Kidney (tissue), 22 donors: ENCODE measurements at places on chromosomes 13 and 19. TPM values are rescaled to one million over a fixed set of nuclear protein-coding genes. Genes with fewer than 3 reads are reported as not detected.
A peak's percentile ranks its signal among the peaks of the same experiment; 100 is the strongest.

ZNF850 gene
- 0.09 TPM for polyA plus RNA-seq

EXOC3L2 gene
- 15.4 TPM for polyA plus RNA-seq

KLK15 gene
- polyA plus RNA-seq = 2.7 TPM

FUT3 gene
- 6.5 TPM for polyA plus RNA-seq

ZNF284 gene
- polyA plus RNA-seq = 1.2 TPM

CBARP gene
- polyA plus RNA-seq = 1.0 TPM

GPR4 gene
- 6.8 TPM for polyA plus RNA-seq

PTOV1 gene
- 235 TPM for polyA plus RNA-seq

CFAP97D2 gene
- polyA plus RNA-seq = not detected

CEACAM19 gene
- 5.5 TPM for polyA plus RNA-seq

OVOL3 gene
- polyA plus RNA-seq = not detected

DNA sequence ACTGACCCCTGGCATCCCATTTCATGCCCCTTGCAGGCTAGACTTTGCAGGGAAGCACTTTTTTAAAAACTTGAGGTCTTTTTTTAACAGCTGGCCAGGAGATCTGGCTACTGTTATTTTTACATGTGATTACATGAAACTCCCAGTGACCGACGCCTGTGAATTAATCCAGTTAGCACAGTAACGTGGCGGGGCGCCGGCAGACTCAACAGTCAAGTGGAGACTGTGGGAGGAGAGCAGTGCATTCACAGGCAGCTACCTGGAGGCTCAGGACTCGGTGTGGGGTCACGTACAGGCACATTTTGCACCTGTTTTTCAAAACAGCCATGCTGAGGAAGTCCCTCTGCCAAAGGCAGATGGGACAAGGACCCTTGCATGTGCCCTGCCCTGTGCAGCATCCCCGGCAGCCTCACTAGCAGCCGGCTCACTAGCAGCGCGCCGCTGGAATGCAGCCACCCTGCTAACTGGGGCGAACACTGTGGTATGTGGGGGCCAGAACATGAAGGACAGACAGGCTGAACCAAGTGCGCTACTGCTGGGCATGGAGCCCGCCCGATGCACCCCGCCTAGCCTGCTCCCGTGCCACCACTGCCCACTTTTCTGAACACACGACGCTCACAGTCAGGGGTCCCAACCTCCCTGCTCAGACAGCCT, 18.7 kb downstream of the CAPS start:
- H3K4me1 ChIP-seq = no peaks in the 10 kb centered on the region
- H3K27ac ChIP-seq = no peak overlapping the region
- H3K4me3 ChIP-seq = no peak overlapping the region
- DNase-seq = no peak
- peaks cover 7% of the 10 kb centered on the region for H3K36me3 ChIP-seq
- no peaks in the 10 kb centered on the region for H3K27me3 ChIP-seq

- H3K27me3 ChIP-seq = no peaks in the 10 kb centered on the region
- no peak overlapping the region for H3K4me3 ChIP-seq
- H3K27ac ChIP-seq = no peak overlapping the region
- H3K36me3 ChIP-seq = peaks cover 14% of the 10 kb centered on the region
These were observed 64.2 kb downstream of the LNX2 start for GRCh38 chr13:27556109-27556508.

DNA sequence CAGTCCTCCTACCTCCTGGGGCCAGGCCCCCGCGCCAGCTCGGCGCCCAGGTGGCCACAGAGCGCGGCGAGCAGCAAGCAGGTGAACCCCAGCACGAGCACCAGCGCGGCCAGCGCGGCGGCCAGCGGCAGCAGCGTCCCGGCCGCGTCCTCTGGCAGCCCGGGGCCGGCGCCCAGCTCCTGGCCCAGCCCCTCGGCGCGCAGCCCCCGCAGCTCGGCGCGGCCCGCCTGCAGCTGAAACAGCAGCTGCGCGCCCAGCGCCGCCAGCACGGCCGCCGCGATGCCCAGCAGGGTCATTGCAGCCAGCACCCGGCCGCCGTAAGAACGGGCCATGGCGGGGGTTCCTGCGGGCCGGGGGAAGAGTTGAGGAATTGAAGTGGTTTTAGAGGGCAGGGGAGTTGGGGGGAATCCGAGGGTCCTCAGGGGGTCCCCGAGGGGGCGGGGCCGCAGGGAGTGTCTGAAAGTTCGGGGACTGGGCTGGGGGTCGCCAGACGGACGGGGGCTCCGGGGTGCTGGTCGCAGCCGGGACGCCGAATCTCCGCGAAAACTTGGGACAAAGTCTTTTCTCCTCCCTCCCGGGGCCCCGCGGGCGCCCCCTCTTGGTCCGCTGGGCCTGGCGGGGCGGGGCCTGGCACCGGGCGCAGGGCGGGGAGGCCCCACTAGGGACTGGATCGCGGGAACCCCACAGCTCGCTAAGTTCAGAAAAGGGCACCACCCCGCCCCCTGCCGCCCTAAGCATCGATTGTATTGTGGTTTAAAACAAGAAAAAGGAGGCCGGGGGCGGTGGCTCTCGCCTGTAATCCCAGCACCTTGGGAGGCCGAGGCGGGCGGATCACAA, at the start of gene TMEM221:
TSS of gene TMEM221 (minus strand) at position 538 of the 837 bp plus-strand sequence. CDS start at position 332, 206 bp downstream.
- H3K4me3 ChIP-seq = no peak within 1 kb of the TSS
- DNase-seq = peak; percentile 77
- no peak within 1 kb of the TSS for H3K27ac ChIP-seq
- no peaks in the 10 kb centered on the region for H3K36me3 ChIP-seq

DNA sequence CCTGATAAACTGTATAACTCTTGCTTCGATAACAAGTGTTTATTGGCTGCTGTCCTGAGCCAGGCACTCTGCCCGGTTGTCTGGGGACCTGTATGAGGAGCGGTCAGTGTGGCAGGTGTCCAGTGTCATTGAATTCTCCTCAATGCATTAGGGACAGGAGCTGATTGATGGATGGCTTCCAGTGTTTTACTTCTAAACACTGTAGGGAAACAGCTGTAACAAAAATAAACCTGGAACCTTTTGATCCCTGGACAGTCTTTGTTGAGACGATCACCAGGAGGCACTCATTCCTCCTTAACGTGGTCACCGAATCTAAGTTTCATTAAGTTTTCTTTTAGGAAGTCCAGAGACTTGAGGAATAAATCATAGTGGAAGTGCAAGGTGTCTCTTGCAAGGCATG, 17.9 kb downstream of the UBAC2 start:
- peak; percentile 65 for DNase-seq
- no peaks in the 10 kb centered on the region for H3K36me3 ChIP-seq
- H3K27me3 ChIP-seq = no peaks in the 10 kb centered on the region
- H3K27ac ChIP-seq = no peak overlapping the region
- H3K4me1 ChIP-seq = no peaks in the 10 kb centered on the region

DNA sequence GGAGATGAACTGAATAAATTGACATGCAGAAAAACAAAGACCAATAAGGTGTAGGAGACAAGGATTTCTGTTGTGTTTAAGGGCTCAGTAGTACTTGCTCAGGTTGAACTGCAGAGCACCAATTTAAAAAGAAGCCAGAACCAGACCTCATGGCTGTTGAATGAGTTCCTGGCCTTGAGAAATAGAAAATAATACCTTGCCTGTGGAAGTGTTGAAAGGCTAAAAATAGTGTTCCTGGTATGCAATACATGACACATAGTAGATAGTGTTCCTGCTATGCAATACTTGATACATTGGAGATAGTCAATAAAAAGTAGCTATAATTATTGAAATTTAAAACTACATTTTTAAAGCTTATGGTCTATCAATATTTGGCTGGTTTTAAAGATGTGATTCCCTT, 595.8 kb downstream of the PCDH9 start:
- H3K27ac ChIP-seq = no peak overlapping the region
- H3K27me3 ChIP-seq = no peaks in the 10 kb centered on the region
- peaks cover 6% of the 10 kb centered on the region for H3K4me1 ChIP-seq
- no peak for DNase-seq
- no peaks in the 10 kb centered on the region for H3K36me3 ChIP-seq

GRCh38 chr13:97140611-97141010, 81.5 kb upstream of the MBNL2 start:
- H3K4me3 ChIP-seq = no peak overlapping the region
- DNase-seq = no peak
- H3K27me3 ChIP-seq = no peaks in the 10 kb centered on the region
- H3K27ac ChIP-seq = no peak overlapping the region
- peaks cover 7% of the 10 kb centered on the region for H3K4me1 ChIP-seq

GRCh38 chr13:46360604-46361003, 26.4 kb downstream of the RUBCNL start:
- H3K27me3 ChIP-seq = no peaks in the 10 kb centered on the region
- no peaks in the 10 kb centered on the region for H3K36me3 ChIP-seq
- no peak overlapping the region for H3K27ac ChIP-seq

GRCh38 chr19:45885556-45886426, at the start of gene IRF2BP1:
Gene IRF2BP1 (minus strand): TSS chr19:45886141. CDS start chr19:45885774, 367 bp downstream.
- H3K27me3 ChIP-seq = no peaks in the 10 kb centered on the region
- H3K27ac ChIP-seq = peak within 1 kb of the TSS; percentile 95
- H3K4me3 ChIP-seq = peak within 1 kb of the TSS; percentile 54
- peaks cover 32% of the 10 kb centered on the region for H3K4me1 ChIP-seq
- peak; percentile 94 for DNase-seq
- H3K36me3 ChIP-seq = no peaks in the 10 kb centered on the region

DNA sequence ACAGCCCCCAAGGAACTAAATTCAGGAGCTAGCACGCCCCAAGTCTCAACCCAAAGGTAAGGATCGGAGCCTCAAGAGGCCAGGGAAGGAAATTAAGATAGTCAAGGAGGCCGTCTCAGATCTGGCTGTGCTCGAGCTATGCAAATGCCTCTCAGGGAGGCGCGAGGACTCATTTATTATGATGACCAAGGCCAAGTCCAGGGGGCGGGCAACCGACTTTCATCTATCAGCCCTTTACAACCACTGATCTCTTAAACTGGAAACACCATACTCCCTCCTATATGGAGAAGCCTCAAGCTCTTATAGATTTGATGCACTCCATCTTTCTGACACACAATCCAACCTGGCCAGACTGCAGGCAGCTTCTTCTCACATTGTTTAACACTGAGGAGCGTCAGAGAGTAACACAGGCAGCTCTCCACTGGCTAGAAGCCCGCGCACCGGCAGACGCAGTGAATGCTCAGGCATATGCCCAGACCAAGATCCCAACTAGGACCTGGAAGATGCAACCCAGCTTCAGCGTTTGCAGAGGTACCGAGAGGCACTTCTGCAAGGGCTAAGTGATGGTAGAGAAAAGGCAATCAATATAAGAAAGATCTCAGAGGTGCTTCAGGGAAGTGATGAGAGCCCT, 9.6 kb upstream of the SLC15A1 start:
- H3K27me3 ChIP-seq = no peaks in the 10 kb centered on the region
- DNase-seq = no peak
- no peaks in the 10 kb centered on the region for H3K4me1 ChIP-seq
- no peaks in the 10 kb centered on the region for H3K36me3 ChIP-seq

- no peak for DNase-seq
- no peaks in the 10 kb centered on the region for H3K4me1 ChIP-seq
- no peak overlapping the region for H3K4me3 ChIP-seq
- no peaks in the 10 kb centered on the region for H3K27me3 ChIP-seq
- no peaks in the 10 kb centered on the region for H3K36me3 ChIP-seq
These were observed 23.5 kb upstream of the SLC15A1 start for GRCh38 chr13:98775844-98776598.

- no peaks in the 10 kb centered on the region for H3K4me1 ChIP-seq
- no peaks in the 10 kb centered on the region for H3K27me3 ChIP-seq
- DNase-seq = peak; percentile 95
These were observed 4.2 kb downstream of the LTBP4 start for GRCh38 chr19:40605216-40605971.

DNA sequence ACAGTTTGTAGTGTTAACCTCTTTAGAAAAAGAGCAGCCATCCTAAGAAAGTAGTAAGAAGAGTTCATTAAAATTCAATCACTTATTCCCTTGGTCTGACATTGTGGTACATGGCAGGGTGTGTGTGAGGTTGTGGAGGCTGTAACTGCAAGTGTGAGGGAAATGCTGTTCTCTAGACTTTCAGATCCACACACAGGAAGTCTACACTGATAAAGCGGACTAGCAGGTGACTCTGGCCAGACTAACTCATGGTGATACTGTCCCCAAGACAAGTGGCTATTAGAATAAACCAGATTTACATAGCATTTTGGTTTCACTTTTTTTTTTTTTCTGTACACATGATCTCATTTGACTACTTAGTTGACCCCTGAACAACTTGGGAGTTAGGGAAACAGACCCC, 10.0 kb downstream of the MTIF3 start:
- no peak for DNase-seq
- peaks cover 7% of the 10 kb centered on the region for H3K4me1 ChIP-seq
- no peak overlapping the region for H3K27ac ChIP-seq
- H3K4me3 ChIP-seq = no peak overlapping the region
- no peaks in the 10 kb centered on the region for H3K36me3 ChIP-seq
- no peaks in the 10 kb centered on the region for H3K27me3 ChIP-seq

DNA sequence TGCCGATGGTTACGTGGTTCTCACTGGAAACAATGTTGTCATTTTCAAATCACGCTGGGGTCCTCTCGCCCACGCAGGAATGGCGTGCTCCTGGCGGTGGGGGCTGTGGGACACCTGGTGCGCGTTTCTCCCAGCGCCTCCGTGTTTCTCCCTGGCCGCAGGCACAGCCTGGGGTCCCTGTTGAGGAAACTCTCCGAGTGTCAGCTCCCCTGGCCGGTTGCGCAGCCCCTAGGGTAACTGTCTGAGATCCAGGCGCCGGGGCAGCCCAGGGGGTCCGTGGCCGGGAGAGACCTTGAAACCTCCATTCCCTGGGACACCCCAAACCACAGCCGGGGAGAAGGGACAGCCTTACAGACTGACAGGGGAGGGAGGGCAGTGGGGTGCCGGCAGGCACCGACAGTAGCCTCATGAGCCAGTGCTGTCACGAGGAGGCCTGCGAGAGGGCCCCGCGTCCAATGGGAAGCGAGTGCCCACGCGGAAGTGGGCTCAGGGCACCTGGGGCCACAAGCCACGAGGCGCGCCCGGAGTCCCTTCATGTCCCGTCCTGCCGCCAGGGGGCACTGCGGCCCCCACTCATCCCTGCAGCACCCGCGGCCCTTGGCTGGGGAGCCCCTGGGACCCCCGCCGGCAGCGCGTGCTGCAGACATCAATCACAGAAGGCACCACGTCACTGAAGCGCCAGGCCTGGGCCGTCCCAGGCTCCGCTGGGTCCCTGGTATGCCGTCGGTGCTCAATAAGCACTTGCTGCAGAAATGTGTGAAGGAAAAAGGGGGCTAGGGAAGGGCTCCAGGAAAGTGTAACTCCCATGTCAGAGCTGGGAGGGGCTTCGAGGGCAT, 9.5 kb downstream of the ADAMTSL5 start:
- no peak overlapping the region for H3K27ac ChIP-seq
- no peaks in the 10 kb centered on the region for H3K36me3 ChIP-seq
- peaks cover 17% of the 10 kb centered on the region for H3K27me3 ChIP-seq
- no peak overlapping the region for H3K4me3 ChIP-seq
- no peaks in the 10 kb centered on the region for H3K4me1 ChIP-seq

DNA sequence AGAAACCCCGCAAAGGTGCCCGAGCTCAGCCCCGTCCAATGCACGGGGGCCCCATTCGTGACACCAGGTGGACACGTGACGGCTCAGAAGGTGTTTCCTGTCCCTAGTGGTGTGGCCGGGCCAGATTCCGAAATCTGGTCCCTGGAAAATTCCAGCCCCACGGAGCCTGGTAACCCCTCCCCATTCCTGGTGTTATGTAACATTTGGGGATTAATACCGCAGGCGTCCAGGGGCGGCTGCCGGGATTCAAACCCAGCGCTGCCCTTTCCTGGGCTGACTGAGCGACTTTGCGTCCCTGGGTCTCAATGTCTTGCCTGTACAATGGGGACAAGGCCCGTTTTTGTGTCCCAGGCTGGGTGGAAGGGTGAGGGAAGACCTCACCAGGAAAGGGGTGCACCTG, 1.0 kb upstream of the PLK5 start:
- H3K4me1 ChIP-seq = peaks cover 4% of the 10 kb centered on the region
- peaks cover 9% of the 10 kb centered on the region for H3K27me3 ChIP-seq
- no peaks in the 10 kb centered on the region for H3K36me3 ChIP-seq
- DNase-seq = no peak
- H3K4me3 ChIP-seq = no peak overlapping the region
